ENCODE measurements at places on chromosomes 4 and X.

GRCh38 chrX:123990602-123991001, 29.1 kb downstream of the STAG2 start:
- H3K36me3 ChIP-seq = no peaks in the 10 kb centered on the region
- no peak overlapping the region for H3K27ac ChIP-seq
- no peak for DNase-seq
- peaks cover 26% of the 10 kb centered on the region for H3K4me1 ChIP-seq

GRCh38 chrX:153397256-153397960, 3.7 kb downstream of the PNMA6E start:
- no peaks in the 10 kb centered on the region for H3K4me1 ChIP-seq
- no peaks in the 10 kb centered on the region for H3K36me3 ChIP-seq
- H3K27me3 ChIP-seq = no peaks in the 10 kb centered on the region
- H3K4me3 ChIP-seq = no peak overlapping the region
- H3K27ac ChIP-seq = no peak overlapping the region
- no peak for DNase-seq

- no peak overlapping the region for H3K27ac ChIP-seq
- H3K27me3 ChIP-seq = no peaks in the 10 kb centered on the region
- DNase-seq = no peak
- no peaks in the 10 kb centered on the region for H3K4me1 ChIP-seq
- H3K36me3 ChIP-seq = peaks cover 24% of the 10 kb centered on the region
These were observed 3.9 kb downstream of the RPL10 start for GRCh38 chrX:154401918-154402621.

- H3K4me1 ChIP-seq = no peaks in the 10 kb centered on the region
- H3K27me3 ChIP-seq = no peaks in the 10 kb centered on the region
These were observed 9.6 kb downstream of the ADGRG4 start for GRCh38 chrX:136310411-136310810.

DNA sequence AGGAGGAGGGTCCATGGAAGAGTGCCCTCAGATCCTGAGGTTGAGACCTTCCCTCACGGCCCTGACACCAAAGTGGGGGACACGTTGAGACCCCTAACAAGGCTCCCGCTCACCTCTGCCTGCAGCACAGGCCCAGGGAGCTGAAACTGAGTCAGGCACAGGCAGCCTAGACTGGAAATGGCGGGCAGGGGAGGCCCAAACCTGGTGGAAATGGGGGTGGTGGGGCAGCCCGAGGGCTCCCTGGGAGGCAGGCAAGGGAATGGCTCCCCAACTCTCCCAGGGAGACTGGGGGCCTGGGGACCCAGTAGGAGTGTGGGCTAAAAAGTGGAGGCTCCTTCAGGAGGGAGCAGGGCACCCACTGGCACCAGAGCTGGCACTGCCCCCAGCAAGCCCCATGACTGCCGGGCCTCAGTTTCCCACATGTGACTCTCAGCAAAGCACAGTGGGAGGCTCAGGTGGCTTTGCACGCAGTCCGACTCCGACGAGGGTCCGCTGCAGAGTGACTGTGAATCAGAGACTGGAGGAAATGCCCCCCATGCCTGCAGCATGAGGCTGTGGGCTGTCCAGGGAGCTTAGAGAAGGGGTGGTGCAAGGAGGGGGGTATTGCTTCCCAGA, 5.9 kb downstream of the NKX1-1 start:
- no peak overlapping the region for H3K4me3 ChIP-seq
- H3K4me1 ChIP-seq = no peaks in the 10 kb centered on the region
- H3K36me3 ChIP-seq = no peaks in the 10 kb centered on the region
- no peak for DNase-seq

GRCh38 chr4:7396186-7396910, 38.4 kb downstream of the PSAPL1 start:
- no peak overlapping the region for H3K4me3 ChIP-seq
- H3K27me3 ChIP-seq = peaks cover 13% of the 10 kb centered on the region
- no peaks in the 10 kb centered on the region for H3K4me1 ChIP-seq
- H3K36me3 ChIP-seq = no peaks in the 10 kb centered on the region
- DNase-seq = no peak

DNA sequence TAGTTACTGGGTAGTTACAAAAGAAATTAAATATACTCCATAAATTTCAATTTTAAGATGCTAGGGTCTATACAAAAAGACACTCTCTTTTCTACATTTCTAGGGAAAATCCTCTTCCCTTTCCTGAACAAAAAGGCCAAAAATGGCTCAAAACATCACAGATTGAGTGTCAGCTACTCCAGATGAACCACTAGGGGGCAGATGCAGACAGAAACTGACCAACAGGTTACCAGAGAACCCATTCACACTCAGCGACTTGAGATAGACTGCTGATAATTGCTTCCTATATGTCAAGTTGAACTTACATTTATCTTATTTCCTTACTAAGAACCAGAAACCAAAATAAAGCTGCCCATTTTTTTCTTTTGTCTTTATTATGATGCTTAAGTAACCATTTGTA, 83.4 kb upstream of the MID1IP1 start:
- H3K4me3 ChIP-seq = no peak overlapping the region
- H3K27ac ChIP-seq = no peak overlapping the region
- H3K4me1 ChIP-seq = no peaks in the 10 kb centered on the region
